Cardiac fibroblast (primary cell): ENCODE measurements at places on chromosomes 5 and 9.

DNA sequence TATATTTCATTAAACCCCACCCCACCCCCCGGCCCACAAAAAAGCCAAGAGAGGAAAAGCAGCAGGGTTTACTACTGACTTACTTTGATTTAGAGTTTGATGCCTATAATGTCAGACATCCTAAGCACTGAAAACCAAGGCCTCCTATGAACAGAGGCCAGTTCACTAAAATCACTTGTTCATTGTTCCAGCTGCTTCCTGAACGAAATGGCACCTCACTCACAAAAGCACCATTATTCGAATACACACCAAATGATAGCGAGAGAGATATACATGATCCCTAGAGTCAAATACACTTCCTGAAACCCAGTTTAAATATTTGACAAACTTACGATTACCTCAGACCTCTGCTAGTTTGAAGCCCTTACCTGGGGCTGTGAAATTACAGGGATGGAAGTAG lies 66.6 kb downstream of the LPAR1 start:
- DNase-seq, result no peak

GRCh38 chr5:123350742-123351141 lies 72.5 kb downstream of the CEP120 start:
- no peak for DNase-seq

- DNase-seq, result no peak
Observed at GRCh38 chr5:82426464-82427154, 148.5 kb upstream of the RPS23 start.

DNA sequence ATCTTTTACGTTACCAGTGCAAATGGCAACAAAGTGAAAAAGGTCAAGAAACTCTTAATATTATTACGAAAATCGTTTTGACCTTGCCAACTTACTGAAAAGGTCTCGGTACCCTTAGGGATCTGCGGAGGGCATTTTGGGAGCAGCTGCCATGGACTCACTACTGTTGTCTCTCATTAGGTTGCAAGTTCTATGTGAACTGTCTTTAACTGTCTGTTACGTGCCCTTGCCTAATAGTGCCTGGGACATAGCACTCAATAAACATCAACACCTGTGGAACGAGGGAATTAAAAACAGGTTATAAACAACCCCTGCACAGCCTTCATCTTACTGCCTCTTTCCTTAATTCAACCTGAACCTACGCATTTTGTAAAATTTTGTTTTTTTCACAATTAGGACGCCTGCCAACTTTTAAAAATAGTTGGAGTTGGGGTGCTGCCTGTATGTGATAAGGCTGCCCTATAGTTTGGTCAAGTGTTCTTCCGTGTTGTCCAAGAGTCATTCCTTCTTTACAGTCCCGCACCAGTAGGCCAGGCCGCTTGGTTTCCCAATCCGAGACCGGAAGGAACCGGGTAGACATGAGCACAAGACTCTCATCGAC lies 527 bp upstream of the SREK1 start:
- DNase-seq, result no peak

DNA sequence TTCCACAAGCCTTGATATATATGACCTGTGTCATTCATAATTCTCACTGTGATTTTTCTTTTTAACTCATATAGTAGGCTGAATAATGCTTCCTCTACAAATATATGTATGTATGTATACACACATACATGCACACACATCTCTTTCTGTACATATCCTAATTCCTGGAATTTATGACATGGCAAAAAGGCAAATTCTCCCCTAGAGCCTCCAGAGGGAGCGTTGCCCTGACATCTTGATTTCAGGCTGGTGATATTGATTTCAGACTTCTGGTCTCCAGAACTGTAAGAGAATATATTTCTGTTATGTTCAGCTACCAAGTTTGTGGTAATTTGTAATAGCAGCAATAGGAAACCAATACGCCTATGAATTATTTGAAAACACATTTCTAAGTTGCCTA lies 166.6 kb upstream of the GAS1 start:
- DNase-seq, result no peak

- DNase-seq, result peak; percentile 47
Observed at GRCh38 chr5:143063175-143063970, 293.2 kb downstream of the ARHGAP26 start.

DNA sequence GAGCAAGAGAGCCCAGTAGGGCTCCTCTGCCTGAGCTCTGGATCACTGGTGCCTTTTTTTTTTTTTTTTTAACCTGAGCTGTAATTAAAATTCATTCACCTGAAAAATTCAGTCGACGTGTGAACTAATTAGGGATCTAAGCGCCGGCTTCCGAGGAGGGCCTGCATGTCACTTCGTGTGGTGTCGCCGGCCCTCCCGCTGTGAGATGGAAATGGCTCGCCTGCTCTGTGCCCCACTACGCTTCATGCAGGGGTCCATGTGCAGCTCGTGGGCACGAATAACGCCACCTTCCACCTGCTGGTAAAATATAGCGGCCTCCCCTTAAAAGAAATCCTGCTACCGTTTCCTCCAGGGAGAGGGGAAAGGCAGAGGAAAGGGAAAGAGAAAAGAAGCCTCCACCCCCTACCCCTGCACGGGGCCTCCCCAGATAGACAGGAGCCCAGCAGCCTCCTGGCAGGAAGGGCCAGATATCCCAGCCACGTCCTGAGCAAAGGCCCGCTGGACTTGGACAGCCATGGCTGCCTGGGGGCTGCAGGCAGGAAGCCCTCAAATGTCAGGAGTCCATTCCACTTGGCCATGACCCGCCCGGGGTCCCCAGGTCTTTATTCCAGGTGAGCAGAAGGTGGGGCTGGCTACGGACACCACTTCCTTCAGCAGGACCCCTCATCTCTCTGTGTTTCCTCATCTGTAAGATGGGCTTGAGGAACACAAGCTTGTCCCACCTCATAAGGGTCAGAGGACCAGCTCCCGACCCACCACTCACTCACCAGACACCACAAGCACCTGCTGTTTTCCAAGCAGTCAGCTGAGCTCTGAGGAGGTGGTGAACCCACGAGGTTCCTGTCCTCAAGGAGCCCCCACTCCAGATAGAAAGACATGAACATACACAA lies 38.2 kb upstream of the ZNF354A start:
- DNase-seq, result no peak

GRCh38 chr9:35293376-35293964 lies 131.7 kb downstream of the UNC13B start:
- no peak for DNase-seq

DNA sequence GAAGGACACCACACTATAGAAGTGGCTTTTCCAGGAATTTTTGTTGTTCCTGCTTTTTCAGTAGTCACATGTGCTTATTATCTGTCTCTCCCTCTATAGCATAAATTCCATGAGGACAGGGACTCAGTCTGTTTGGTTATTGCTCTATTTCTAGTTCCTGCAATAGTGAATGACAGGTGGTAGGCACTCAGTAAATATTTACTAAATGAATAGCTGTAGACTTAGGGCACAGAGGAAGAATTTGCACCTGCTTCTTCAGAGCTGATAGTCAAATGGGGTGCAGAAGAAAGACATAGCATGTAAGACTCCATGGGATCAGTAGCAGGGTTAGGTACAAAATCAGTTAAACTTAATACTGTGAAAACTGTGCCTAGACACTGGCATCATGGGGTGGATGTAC lies 580.2 kb downstream of the CCDC171 start:
- DNase-seq, result no peak

GRCh38 chr5:134606726-134607125 lies 25.9 kb downstream of the SAR1B start:
- no peak for DNase-seq

GRCh38 chr5:22514231-22514630 lies 338.9 kb downstream of the CDH12 start:
- no peak for DNase-seq

DNA sequence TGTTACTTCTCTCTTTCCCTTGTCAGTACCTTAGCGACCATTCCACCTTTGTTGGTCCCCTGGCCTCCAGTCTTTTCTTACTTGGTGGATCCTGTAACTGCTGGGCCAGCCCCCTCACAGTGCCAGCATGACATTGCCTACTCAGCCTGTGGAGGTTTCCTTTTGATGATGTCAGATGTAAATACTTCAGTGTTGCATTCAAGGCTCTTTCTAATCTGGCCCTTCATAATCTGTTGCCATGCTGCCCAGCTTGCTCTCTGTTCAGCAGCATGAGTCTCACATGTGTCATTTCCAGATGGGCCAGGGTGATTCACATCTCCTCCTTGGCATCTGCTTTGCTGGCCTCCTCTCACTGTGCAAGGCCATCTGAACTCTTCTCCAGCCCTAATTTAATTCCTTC lies 57.1 kb downstream of the MAST4 start:
- DNase-seq, result peak; percentile 49

DNA sequence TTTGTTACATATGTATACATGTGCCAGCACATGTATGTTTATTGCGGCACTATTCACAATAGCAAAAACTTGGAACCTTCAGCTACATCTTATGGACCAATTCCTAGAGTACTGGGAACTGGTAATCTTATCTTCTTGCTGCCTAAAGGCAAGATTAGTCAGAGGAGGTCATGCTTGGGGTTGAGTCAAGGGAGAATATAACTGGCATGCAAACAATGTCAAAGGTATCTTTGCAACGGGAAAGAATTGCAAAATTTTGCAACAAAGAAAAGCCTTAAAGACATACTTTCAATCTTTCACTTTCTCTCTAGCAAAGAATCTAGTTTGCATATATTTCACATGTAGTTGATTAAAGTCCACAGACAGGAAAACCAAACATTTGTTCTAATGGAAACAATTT lies 145.2 kb downstream of the EDIL3 start:
- peak; percentile 71 for DNase-seq

- no peak for DNase-seq
Observed at GRCh38 chr5:24535646-24536045, 109.1 kb downstream of the CDH10 start.

- peak; percentile 6 for DNase-seq
Observed at GRCh38 chr9:4630836-4631235, 31.3 kb upstream of the PLPP6 start.

DNA sequence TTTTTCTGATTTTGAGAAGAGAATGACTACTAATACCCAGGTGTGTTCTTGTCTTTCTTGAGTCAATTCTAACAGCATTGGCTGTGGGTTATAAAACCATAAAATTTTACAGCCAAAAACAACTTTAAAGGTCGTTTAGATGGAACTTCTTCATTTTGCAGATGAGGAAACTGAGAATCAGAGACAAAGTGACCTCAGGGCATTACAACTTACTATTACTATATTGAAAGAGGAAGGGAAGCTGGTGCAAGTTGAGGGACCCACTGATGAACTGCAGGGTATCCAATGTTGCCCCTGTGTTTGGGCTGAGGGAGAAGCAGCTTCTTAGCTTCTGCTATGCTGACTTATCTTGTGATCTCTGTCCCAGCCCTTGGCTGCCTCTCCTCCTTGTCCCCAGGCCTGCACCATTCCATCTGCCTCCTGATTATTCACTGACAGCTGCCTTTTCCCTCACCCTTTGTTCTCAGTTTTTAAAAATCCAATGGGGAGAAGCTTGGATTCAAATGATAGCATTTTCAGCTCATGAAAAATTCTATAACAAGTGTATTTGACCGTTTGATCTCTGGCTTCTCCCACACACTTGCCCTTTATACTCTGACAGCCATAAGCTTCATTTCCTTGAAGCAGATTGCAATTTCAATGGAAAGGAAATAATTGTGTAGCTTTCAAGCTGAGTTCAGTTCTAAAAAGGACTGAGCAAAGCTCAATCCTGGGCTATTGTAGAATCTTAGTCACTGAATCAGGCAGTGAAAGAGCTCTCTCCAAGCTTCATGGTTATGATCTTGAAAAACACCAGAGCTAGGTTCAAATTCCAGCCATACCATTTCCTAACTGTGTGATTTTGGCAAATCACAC lies 68.5 kb downstream of the TMC1 start:
- DNase-seq, result peak; percentile 49

- DNase-seq, result peak; percentile 87
Observed at GRCh38 chr5:151239237-151239861, 13.6 kb upstream of the GM2A start.

- peak; percentile 88 for DNase-seq
Observed at GRCh38 chr9:107484117-107484723, 5.3 kb downstream of the KLF4 start.

DNA sequence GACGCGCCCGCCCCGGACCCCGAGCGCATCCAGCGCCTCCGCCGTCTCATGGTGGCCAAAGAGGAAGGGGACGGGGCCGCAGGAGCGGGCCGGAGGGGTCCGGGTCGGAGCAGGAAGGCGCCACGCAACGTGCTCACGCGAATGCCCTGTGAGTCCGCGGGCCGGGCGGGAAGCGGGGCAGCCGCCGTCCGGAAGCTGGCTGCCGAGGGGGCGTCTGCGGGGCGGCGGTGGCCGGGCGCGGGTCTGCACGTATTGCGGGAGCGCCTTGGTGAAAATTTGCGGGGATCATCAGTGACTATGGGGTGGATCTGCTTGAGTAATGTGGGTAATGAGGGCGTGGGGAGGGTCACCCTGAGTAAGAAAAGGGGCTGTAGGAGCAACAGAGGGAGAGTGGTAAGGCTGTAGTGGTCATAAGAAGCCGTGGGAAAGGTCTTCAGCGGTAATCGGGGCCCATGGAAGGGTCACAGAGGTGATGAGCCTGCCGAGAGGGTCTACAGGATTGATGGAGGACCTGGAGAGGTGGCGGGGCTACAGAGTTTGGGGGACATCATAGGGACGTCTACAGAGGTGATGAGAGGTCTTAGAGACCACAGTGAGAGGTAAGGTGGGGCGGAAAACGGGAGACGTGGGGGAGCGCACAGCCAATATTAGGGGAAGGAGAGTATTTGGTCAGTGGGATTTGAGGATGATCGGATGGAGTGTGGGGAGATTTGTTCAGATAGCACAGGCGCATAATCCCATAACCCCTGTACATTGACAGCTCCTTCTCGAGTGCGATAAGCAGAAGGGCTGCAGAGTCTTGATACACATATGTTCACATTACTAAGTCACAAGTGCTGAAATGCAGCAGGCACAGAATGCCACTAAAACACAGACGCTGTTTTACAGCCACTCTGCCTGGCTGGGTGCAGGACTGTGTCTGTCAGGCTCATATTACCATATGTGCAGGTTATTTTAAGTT lies 819 bp downstream of the LSM11 start:
- DNase-seq, result no peak
